HTR-8/SVneo (cell line): ENCODE measurements at places on chromosomes 16 and 17.

DNA sequence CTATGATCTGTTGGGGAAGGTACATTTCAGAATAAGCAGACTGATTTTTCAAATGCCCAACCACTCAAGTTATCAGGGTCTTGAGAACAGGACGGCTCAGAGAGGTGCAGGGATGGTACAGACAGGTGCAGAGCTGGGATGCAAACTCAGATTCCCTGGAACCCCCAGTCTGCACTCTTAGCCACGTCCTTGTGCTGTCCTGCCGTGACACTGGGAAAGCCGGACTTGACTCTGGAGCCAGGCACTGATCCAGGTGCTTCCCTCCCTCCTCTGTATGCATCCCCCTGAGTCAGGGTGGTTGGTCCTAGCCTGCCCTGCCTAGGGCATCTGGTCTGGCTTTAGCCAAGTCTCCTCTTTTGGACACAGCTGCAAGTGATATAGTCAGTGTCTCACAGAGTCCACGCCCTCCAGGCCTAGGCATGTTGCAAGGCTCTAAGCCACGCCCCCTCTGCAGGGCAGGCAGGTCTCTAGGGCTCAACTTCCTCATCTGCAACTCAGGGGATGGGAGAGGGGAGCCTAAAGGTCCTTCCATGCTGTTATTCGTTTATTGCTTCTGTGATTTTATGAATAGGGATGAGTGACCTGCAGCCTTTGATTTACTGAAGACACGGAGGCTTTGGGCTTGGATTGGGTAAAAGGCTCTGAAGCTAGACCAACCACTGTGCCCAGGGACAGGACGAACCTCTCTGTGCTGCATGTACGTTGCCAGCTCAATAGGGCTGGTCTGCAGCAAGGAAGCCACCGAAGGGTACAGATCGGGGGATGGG, 97.3 kb downstream of the SDK2 start:
- DNase-seq = peak; percentile 49

DNA sequence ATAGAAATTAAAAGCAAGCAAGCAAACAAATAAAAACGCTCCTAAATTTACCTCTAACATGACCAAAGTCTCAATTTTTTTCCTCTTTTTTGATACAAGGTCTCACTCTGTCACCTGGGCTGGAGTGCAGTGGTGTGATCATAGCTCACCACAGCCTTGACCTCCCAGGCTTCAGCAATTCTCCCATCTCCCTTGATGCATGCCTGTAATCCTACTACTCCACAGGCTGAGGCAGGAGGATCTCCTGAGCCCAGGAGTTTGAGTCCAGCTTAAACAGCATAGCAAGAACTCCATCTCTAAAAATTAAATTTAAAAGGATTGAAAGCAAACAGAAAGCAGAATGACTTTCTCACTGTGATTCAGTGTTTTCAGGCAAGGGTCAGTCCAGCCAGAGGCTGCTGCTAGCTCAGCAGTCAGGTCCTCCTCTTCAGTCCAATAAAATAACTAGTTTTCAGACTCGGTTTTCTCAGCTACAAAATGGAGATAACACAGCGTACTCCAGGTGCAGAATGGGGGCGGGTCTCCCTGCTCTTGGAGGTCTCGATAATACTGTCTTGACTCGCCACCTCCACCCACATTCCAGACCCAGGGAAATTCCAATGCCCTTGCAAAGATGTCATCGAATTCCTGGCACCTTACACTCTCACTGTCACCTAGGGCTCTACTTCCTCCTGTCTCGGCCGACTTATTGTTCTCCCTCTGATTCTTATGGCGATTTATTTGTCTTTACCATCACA, 20.7 kb upstream of the MRTFB start:
- peak; percentile 29 for DNase-seq

GRCh38 chr16:31664683-31665482, 137.2 kb downstream of the AHSP start:
- DNase-seq = peak; percentile 23

DNA sequence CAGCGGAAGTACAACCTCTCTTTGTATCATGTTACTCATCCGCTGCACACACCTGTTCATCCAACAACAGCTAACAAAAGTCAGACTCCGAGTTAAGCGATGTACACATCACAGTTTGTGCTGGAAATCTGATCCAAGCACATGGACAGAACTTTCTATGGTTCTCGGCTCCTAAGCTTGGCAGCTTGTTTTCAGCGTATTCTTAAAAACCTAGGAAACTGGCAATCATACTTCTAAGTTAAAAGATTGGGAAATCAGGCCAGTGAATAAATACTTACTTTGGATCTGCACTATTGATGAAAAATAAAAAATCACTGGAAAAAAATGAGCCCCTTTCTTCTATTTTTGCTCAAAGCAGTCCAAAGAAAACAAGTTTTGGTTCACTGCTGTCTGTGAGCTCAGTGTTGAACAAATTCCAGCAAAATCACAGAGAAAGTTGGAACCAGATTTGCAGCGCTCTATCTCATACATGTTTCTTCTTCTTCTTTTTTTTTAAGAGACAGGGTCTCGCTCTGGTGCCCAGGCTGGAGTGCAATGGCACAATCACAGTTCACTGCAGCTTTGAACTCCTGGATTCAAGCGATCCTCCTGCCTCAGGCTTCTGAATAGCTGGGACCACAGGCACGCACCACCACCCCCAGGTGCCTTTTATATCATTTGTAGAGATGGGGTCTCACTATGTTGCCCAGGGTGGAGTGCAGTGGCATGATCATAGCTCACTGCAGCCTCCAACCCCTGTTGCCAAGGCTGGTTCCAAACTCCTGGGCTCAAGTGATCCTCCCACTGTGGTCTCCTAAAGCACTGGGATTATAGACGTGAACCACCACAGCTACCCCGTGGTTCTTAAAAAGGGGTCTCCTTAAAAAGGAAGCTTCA, 71.6 kb upstream of the CREBBP start:
- no peak for DNase-seq

GRCh38 chr16:72848759-72849664, 198.9 kb downstream of the ZFHX3 start:
- DNase-seq = peak; percentile 75

- no peak for DNase-seq
Measured at GRCh38 chr16:31084584-31085302, 4.0 kb downstream of the PRSS53 start.

- no peak for DNase-seq
Measured at GRCh38 chr16:74680681-74681080, 14.0 kb upstream of the RFWD3 start.

DNA sequence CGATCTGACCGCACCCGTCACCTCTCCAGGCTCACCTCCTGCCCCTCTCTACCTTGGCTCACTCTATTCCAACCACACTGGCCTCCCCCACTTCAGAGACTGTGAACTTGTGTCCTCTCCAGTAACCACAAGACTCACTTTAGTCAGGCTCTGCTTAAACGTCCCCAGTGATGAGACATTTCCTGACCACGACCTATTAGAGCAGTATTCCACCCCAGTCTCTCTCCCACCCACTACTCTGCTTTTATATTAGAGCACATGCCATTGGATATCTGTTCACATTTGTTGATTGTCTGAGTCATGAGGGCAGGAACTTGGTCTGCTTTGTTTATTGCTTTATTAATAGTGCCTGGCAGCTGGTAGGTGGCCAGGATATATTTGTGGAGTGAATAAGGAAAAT, 20.1 kb downstream of the COX11 start:
- DNase-seq = peak; percentile 64

DNA sequence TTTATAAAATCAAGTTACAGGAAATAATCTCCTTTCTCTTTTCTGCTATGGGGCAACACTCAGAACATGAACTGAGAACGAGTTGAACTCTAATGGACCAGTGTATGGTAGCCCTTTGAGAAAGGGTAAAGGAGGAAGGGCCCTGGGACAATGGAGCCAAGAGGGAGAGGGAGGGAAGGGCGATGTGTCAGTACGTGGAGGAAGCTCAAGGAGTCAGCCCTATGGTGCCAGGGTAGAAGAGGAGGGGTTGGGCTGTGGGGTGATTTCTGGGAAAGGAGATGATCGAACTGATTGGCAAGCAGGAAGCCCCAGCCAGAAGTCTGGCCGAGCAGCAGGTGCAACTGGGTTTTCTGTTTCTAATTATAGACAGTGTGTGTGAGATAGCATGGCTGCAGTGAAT, 4.3 kb upstream of the WIPI1 start:
- no peak for DNase-seq
